ENCODE measurements at places on chromosomes 3 and 15.
A peak's percentile ranks its signal among the peaks of the same experiment; 100 is the strongest.

DNA sequence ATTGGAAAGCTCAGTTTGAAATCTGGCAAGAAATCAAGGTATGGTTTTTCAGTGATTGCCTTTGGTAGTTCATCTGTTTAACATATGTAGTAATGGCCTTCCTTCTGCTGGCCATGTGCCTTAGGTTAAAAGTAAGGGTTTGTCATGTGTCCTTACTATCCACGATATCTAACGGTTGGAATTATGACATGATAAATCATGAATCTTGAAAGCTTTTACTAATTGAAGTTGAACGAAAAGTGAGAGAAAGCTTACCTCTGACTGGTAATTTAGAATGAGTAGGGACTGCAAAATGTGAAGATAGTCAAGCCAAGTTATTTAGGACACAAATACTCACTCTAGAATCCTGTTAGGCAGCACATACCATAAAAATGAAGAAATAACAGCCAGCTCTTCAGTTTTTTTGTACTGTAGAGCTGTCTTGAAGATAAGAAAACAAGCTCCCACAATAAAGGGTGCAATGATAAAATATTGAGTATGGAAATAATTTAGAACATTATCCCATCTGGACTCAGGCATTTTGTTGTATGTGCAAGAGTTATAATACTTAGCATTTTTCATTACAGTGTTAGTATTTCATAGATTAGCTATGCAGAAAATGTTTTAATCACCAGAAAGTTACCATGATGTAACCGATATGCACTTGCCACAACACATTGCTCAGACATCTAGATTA, 303.4 kb downstream of the ZNF385D start:
- no peaks in the 10 kb centered on the region for H3K4me1 ChIP-seq
- no peaks in the 10 kb centered on the region for H3K36me3 ChIP-seq
- no peak overlapping the region for H3K27ac ChIP-seq

DNA sequence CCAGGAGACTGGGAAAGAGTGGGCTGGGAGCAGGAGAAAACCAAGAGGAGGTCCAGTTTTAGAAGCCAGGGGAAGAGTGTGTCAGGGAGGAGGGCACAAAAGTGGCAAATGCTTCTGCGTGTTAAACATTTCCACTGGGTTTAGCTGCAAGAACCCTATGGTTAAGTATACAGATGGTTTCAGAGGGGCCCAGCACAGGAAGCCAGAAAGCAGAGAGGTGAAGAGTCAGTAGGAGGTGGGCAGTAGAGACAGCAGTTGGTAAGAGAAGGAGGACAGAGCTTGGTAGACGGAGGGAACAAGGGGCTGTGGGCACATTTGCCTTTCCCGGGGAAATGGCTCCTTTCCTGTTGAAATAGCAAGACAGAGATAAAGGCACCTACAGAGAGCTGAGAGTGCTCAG, 133.8 kb downstream of the EPHB1 start:
- H3K27ac ChIP-seq, result no peak overlapping the region
- no peaks in the 10 kb centered on the region for H3K27me3 ChIP-seq
- no peak for DNase-seq
- H3K4me1 ChIP-seq, result no peaks in the 10 kb centered on the region
- H3K4me3 ChIP-seq, result no peak overlapping the region

DNA sequence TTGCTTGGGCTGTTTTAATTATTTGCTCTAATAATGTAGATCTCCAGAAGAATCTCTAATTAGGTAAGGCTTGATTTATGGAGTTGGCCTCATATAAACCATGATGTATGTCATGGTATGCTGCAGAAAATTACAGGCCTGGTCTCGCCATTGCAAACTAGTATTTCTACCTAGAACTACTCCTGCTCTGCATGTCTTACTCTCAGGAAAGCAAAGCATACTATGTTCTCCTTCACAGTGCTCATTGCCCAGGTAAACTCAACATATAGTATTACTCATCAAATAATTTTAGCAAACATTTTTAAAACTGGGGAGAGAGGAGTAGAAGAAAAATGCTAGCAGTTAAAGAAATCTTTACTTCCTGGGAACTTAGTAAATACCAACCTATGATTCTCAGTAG, 90.7 kb downstream of the FILIP1L start:
- H3K4me1 ChIP-seq, result no peaks in the 10 kb centered on the region
- H3K36me3 ChIP-seq, result peaks cover 3% of the 10 kb centered on the region
- no peak for DNase-seq
- no peaks in the 10 kb centered on the region for H3K27me3 ChIP-seq
- H3K4me3 ChIP-seq, result no peak overlapping the region

DNA sequence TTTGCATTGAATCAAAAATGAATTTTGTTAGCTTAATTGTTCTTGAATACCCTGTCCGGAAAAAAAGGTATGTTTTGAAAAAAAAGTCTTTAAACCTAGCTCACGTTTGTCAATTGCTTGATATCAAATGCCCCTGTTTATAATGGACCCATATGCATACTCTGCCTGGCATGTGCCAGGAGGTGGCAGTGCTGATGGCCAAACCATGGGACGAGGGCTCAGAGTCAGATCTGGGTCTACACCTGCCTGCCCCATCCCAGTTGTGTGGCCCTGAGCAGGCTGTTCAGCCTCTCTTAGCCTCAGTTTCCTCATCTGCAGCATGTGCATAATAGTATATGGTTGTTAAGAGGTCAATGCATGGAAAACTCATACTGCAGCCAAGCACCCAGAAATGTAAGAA, 38.8 kb downstream of the PRKCD start:
- DNase-seq, result no peak
- H3K27me3 ChIP-seq, result no peaks in the 10 kb centered on the region
- H3K27ac ChIP-seq, result no peak overlapping the region
- no peaks in the 10 kb centered on the region for H3K36me3 ChIP-seq
- H3K4me1 ChIP-seq, result no peaks in the 10 kb centered on the region

GRCh38 chr3:28022916-28023315, 218.5 kb upstream of the CMC1 start:
- no peaks in the 10 kb centered on the region for H3K4me1 ChIP-seq
- H3K27me3 ChIP-seq, result no peaks in the 10 kb centered on the region
- no peaks in the 10 kb centered on the region for H3K36me3 ChIP-seq
- no peak for DNase-seq

GRCh38 chr15:33160581-33161165, 33.8 kb downstream of the FMN1 start:
- no peaks in the 10 kb centered on the region for H3K4me1 ChIP-seq
- no peaks in the 10 kb centered on the region for H3K36me3 ChIP-seq

GRCh38 chr3:194306771-194307640, 44.1 kb downstream of the CPN2 start:
- DNase-seq, result no peak
- peaks cover 7% of the 10 kb centered on the region for H3K27me3 ChIP-seq
- no peaks in the 10 kb centered on the region for H3K36me3 ChIP-seq
- H3K4me3 ChIP-seq, result no peak overlapping the region
- no peak overlapping the region for H3K27ac ChIP-seq

- peak overlapping the region; percentile 78 for H3K4me3 ChIP-seq
- H3K4me1 ChIP-seq, result peaks cover 47% of the 10 kb centered on the region
- no peaks in the 10 kb centered on the region for H3K27me3 ChIP-seq
- DNase-seq, result no peak
- peaks cover 17% of the 10 kb centered on the region for H3K36me3 ChIP-seq
These were observed 1.1 kb downstream of the TFG start for GRCh38 chr3:100710261-100710968.

GRCh38 chr3:2765002-2765579, 345.1 kb downstream of the IL5RA start:
- no peak overlapping the region for H3K4me3 ChIP-seq
- DNase-seq, result no peak
- no peaks in the 10 kb centered on the region for H3K4me1 ChIP-seq

GRCh38 chr3:52403955-52404354, 40.9 kb downstream of the SEMA3G start:
- H3K27ac ChIP-seq, result no peak overlapping the region
- H3K4me3 ChIP-seq, result no peak overlapping the region
- no peaks in the 10 kb centered on the region for H3K27me3 ChIP-seq
- peaks cover 32% of the 10 kb centered on the region for H3K4me1 ChIP-seq

- no peaks in the 10 kb centered on the region for H3K27me3 ChIP-seq
- H3K4me1 ChIP-seq, result peaks cover 7% of the 10 kb centered on the region
- DNase-seq, result no peak
- no peaks in the 10 kb centered on the region for H3K36me3 ChIP-seq
These were observed 45.1 kb upstream of the PLXND1 start for GRCh38 chr3:129651435-129652202.

GRCh38 chr15:41501931-41502794, 8.5 kb downstream of the ITPKA start:
- H3K4me3 ChIP-seq, result peak overlapping the region; percentile 12
- no peak overlapping the region for H3K27ac ChIP-seq
- H3K27me3 ChIP-seq, result no peaks in the 10 kb centered on the region
- no peaks in the 10 kb centered on the region for H3K36me3 ChIP-seq

GRCh38 chr15:28219116-28219515, 102.9 kb downstream of the HERC2 start:
- no peaks in the 10 kb centered on the region for H3K4me1 ChIP-seq
- peaks cover 5% of the 10 kb centered on the region for H3K36me3 ChIP-seq
- H3K4me3 ChIP-seq, result no peak overlapping the region
- H3K27ac ChIP-seq, result no peak overlapping the region

DNA sequence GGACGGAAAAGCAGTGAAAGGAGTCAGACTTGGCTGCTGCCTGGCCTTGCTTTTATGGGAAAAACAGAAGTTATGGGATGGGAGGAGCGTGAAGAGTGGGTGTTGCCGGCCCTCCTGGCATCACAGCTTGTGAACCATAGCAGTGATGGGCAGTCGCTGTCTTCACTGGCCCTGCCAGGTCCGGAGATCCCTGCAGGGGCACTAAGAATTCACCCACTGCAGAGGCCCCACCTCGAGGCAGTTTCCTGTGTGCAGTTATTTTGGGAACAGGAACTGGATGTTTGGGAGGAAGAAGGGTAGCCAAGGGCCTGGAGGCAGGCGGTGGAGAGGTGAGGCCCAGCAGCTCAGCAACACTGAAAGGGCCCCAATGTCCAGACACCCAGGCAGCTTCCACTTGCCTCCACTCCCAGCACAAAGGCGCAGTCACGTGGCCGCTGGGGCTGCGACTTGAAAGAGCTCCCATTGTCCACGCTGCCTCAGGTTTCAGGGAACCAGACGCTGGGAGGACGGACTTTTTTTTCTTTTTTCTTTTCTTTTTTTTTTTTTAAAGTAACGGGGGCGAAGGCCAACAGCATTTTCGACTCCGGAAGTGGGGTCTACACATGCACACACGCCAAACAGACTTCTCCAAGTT, 255.6 kb downstream of the ZNF621 start:
- H3K27ac ChIP-seq, result peak overlapping the region; percentile 52
- peak overlapping the region; percentile 39 for H3K4me3 ChIP-seq
- DNase-seq, result peak; percentile 76
- H3K27me3 ChIP-seq, result no peaks in the 10 kb centered on the region
- H3K4me1 ChIP-seq, result peaks cover 28% of the 10 kb centered on the region
- no peaks in the 10 kb centered on the region for H3K36me3 ChIP-seq

DNA sequence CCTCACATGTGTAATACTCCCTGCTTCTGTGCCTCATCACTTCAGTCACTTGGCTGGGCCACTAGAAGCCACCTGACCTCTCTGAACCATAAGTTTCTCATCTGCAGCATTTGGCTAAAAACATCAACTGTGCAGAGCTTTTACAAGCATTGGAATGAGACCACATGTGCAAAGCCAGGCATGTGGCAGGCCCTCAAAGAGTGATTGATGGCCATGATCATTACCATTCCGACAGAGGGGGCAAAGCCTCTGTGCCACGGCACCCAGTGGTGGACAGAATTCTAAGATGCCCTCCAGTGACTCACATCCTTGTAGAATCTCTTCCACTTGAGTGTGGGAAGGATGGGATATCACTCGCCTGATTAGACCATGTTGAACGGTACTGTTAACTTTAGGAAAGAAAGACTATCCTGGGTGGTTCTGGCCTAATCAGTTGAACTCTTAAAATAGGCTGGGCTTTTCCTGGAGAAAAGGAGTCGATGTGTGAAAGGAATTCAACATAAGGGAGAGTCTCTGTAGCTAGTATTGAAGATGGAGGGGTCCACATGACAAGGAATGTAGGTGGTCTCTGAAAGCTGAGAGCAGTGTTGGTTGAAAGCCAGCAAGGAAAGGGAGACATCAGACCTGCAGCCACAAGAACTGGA, 13.5 kb downstream of the CDCP1 start:
- DNase-seq, result no peak
- H3K27me3 ChIP-seq, result no peaks in the 10 kb centered on the region
- no peak overlapping the region for H3K27ac ChIP-seq
- no peaks in the 10 kb centered on the region for H3K36me3 ChIP-seq
- no peaks in the 10 kb centered on the region for H3K4me1 ChIP-seq

- DNase-seq, result no peak
- peaks cover 81% of the 10 kb centered on the region for H3K36me3 ChIP-seq
- no peak overlapping the region for H3K4me3 ChIP-seq
- H3K4me1 ChIP-seq, result no peaks in the 10 kb centered on the region
These were observed 28.3 kb downstream of the RFT1 start for GRCh38 chr3:53101956-53102355.

GRCh38 chr3:34808287-34808686, 831.0 kb upstream of the ARPP21 start:
- H3K27ac ChIP-seq, result no peak overlapping the region
- H3K27me3 ChIP-seq, result no peaks in the 10 kb centered on the region
- DNase-seq, result no peak
- no peak overlapping the region for H3K4me3 ChIP-seq
- H3K4me1 ChIP-seq, result no peaks in the 10 kb centered on the region

- H3K36me3 ChIP-seq, result no peaks in the 10 kb centered on the region
- peaks cover 29% of the 10 kb centered on the region for H3K4me1 ChIP-seq
- H3K27me3 ChIP-seq, result no peaks in the 10 kb centered on the region
- peak overlapping the region; percentile 61 for H3K27ac ChIP-seq
- no peak overlapping the region for H3K4me3 ChIP-seq
These were observed 129.8 kb upstream of the PHLDB2 start for GRCh38 chr3:111729087-111729846.

DNA sequence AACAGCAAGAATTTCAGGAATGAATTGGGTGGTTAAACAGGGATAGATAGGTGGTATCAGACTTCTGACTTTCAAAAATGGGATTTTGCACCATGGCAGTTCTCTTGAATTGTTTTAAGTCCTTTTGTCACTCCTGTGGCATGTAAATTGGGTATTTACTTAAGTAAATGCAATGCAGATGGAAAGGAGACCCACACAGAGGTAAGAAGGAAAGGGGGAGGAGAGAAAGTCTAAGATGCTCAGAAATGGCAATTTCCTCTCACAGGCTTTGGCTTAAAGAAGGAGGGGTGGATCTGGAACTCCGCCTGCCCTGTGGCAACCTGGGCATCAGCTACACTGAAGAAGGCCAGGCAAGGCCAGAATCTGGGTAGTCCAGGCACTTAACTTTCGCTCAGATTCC, 197.1 kb upstream of the UBE2E1 start:
- H3K27ac ChIP-seq, result no peak overlapping the region
- DNase-seq, result no peak
- H3K27me3 ChIP-seq, result no peaks in the 10 kb centered on the region
- H3K4me1 ChIP-seq, result peaks cover 13% of the 10 kb centered on the region
- no peak overlapping the region for H3K4me3 ChIP-seq

- H3K27ac ChIP-seq, result no peak overlapping the region
- DNase-seq, result no peak
- H3K4me1 ChIP-seq, result peaks cover 14% of the 10 kb centered on the region
- H3K27me3 ChIP-seq, result no peaks in the 10 kb centered on the region
These were observed 164.3 kb downstream of the MCTP2 start for GRCh38 chr15:94395640-94396039.

- no peaks in the 10 kb centered on the region for H3K4me1 ChIP-seq
- H3K27ac ChIP-seq, result no peak overlapping the region
- no peaks in the 10 kb centered on the region for H3K27me3 ChIP-seq
These were observed 1215.5 kb downstream of the ROBO2 start for GRCh38 chr3:78255403-78255802.

All from tibial nerve (tissue), 4 donors.